ENCODE measurements at places on chromosomes 6 and 20.
A peak's percentile ranks its signal among the peaks of the same experiment; 100 is the strongest.

GRCh38 chr6:158708239-158708638 is 58.4 kb downstream of the SYTL3 start:
- peak; percentile 56 for DNase-seq

DNA sequence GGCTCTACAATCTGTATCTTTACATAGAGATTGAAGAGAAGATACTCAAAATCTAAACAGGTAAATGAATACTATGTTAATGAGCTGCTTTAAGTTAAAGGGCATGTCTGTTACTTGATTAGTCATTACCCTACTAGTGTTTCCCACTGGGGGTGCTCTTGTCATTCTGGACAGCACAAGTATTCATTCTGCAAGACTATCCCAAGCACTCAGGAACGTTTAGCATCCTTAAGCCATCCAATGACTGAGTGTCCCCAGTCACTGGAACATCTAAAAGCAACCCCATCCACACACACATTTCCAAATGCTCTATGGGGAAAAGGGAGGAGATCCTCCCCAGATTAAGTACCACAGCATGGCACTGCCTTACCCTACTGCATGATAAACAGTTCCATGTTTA is 25.7 kb downstream of the EZR start:
- DNase-seq, result peak; percentile 72

GRCh38 chr6:81382852-81383251 is 369.6 kb downstream of the TENT5A start:
- no peak for DNase-seq

- DNase-seq, result no peak
These were observed 17.3 kb downstream of the PHACTR1 start for GRCh38 chr6:12733876-12734275.

DNA sequence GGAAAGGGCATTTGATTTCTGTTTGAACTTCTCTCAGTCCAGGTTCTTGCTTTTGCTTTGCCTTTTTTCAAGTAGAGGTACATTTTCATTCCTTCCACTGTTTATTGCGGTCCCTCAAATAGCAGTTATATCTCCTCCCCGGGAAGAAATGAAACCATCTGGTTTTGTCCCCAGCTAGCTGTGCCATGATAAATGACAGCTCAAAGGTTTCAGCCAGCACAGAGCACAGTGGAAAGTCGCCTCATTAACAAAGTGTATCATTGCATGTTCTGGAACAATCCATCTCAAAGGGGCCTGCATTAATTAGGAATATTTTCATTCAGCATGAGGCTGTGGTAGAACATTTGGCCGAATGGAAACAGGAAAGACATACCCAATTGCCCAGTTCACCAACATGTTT is 146.0 kb downstream of the EDN3 start:
- DNase-seq, result no peak

GRCh38 chr6:11366934-11367637 is 134.6 kb upstream of the NEDD9 start:
- DNase-seq, result no peak

- DNase-seq, result peak; percentile 65
These were observed 3.6 kb downstream of the CYP39A1 start for GRCh38 chr6:46648869-46649492.

- no peak for DNase-seq
These were observed 28.8 kb downstream of the NCOA5 start for GRCh38 chr20:46060975-46061374.

- DNase-seq, result no peak
These were observed 14.5 kb downstream of the HECA start for GRCh38 chr6:139149383-139149782.

- no peak for DNase-seq
These were observed 69.0 kb downstream of the BACH2 start for GRCh38 chr6:90227673-90228072.

DNA sequence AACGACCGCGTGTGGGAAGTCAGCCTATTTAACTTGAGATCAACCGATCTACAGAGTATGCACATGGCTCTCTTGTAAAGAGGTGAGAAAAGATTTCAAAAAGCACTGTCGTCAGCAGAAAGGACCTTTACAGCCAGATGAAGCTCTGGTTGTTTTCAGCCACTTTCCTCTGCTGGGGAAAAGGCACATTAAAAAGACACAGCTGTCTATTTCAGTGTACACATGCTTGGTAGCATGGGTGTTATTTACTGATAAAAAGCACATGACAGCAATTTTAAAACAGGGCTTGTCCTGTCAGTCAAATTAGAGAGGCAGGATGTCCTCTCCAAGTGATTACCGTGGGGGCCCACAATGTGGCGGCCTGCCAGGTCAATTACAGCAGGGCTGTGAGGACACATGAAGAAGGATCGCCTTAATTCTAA is 188.9 kb downstream of the PRKN start:
- DNase-seq, result no peak

DNA sequence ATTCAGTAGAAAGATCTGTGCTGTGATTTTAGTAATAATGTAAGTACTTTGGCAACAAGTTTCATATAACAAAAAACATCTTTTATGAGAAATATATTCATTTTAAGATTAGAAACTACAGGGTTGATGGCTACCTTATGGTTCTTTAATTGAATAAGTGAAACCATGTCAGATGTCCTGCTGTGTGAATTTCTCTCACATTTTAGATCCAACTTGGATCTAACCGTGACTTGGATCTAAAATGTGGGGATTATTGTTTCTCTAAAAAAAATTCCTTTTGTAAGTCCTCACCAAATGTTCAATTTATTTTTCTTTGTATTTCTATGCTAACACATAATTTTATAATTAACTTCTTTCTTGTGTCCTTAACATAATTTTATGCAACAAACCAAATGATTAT is 30.4 kb downstream of the ZC2HC1B start:
- DNase-seq, result no peak

DNA sequence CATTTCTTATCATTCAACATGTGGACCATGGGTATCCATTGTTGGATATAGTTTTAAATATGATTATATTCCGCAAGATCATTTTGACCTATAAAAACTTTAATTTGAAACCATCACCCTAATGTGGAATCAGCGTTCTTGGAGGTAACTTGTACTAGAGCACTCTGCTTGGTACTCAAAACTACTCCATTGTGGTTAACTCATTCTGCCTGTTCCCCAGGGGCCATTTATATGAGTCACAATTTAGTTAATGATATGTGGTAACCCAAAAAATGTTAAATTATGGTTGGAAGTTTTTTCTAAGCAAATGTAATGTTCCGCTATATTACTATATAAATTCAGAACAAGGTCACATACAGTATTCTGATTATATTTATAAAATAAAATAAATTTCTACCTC is 109.3 kb downstream of the TRDN start:
- no peak for DNase-seq

DNA sequence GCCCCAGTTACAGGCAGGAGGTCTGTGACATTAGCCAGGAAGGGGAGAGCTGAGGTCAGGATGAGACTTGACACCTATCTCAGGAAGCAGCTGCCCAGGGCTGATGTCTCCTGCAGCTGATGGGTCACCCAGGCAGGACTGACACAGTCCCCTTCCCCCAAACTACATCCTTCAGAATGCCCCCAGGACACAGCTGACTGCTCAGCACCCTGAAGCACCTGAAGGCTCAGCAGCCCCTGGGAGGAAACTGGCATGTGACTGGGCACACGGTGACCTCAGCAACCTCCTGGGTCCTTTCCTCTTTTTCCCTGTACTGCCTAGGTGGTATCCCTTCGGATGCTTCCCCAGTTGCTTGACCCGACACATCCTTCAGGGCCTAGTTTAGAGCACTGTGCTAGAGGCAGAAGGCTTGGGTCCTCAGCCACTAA is 1.9 kb downstream of the SDC4 start:
- no peak for DNase-seq

DNA sequence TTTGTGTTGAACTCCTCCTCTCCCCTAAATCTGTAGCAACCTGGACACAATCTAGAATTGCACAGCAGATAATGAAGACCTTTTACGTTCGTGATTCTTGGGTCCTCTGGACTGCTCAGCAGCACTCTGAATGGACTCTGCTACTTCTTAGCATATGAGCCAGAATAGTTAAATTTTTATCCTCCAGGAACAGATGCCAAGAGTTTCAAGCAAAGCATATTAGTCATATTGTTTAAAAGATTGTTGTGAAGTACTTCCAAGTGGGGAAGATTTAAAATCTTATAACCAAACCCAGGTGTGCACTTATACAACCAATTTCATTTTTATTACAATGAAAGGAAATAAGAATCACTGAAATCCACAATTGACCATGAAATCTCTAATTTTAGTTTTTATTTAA is 118.9 kb upstream of the EXOC2 start:
- DNase-seq, result no peak

- no peak for DNase-seq
These were observed 34.3 kb downstream of the UQCC2 start for GRCh38 chr6:33677143-33677660.

- no peak for DNase-seq
These were observed 275.6 kb upstream of the SUPT3H start for GRCh38 chr6:45653117-45653883.

DNA sequence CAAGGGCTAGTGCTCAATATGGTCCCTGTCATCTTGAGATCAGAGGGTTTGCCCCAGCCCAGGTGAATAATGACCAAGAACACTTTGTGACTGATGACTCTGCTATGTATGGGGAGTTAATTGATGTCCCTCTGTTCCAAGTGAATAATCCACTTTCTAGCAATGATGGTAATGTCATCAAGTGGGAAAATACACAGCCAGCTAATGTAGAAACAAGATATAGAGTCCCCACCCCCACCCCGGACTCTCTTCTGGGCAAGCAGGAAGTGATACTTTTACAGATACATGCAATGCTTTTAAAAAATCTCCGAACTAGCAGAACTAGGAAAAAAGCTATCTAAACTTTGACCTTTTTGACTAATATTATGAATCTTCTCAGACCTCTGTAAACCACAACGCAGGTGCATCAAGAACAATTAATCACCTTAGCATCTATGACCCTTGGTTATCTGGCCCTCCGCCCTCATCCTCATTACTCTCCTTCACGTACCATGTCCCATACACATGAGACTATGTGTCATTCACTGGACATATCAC is 30.5 kb downstream of the CNR1 start:
- no peak for DNase-seq

DNA sequence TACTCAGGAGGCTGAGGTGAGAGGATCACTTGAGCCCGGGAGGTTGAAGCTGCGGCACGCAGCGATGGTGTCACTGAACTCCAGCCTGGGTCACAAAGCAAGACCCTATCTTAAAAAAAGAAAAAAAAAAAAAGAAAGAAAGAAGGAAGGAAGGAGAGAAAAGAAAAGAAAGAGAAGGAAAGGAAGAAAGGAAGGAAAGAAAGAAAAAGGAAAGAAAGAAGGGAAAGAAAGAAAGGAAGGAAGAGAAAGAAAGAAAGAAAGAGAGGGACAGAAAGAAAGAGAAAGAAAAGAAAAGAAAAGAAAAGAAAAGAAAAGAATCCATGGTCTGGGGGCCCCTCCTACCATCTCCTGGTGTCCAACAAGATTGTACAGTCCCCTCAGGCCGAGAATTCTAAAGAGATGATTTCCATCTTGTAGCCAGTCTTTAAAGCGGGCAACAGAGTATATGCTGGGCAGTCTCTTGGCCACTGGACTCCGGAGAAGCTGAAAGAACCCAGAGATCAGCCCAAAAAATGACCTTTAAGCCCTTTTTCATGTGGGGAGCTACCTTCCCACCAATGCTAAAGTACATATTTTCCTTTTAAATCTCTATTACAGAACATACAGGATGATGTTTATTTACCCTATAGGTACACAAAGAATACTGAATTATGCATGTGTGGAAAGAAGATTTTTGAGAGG is 23.7 kb upstream of the RBL1 start:
- DNase-seq, result no peak

GRCh38 chr6:16591396-16592222 is 169.7 kb downstream of the ATXN1 start:
- DNase-seq, result no peak

- no peak for DNase-seq
These were observed 67.9 kb upstream of the TRAF3IP2 start for GRCh38 chr6:111673532-111673931.

- peak; percentile 34 for DNase-seq
These were observed 51.9 kb downstream of the B4GALT5 start for GRCh38 chr20:49661560-49662329.
